ENCODE measurements at places on chromosomes 6 and 20.

DNA sequence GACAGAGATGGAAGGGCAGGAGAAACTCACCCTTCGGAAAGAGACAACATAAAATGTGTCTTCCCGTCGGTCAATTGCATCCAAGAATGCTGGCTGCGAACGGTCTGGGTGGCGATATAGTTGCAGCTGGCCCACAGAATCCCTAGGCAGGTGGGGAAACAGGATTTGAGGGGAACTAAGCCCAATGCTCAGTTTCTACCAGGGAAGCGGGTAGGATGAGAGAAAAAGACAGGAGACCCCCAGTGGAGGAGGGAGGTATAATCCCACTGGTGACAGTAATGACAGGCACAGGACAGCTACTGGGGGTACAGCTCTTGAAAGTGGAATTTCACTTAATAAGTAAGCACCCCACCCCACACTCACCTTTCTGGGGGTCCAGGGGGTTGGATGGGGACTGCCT is 7.5 kb upstream of the TNXB start:
- no peak for DNase-seq

DNA sequence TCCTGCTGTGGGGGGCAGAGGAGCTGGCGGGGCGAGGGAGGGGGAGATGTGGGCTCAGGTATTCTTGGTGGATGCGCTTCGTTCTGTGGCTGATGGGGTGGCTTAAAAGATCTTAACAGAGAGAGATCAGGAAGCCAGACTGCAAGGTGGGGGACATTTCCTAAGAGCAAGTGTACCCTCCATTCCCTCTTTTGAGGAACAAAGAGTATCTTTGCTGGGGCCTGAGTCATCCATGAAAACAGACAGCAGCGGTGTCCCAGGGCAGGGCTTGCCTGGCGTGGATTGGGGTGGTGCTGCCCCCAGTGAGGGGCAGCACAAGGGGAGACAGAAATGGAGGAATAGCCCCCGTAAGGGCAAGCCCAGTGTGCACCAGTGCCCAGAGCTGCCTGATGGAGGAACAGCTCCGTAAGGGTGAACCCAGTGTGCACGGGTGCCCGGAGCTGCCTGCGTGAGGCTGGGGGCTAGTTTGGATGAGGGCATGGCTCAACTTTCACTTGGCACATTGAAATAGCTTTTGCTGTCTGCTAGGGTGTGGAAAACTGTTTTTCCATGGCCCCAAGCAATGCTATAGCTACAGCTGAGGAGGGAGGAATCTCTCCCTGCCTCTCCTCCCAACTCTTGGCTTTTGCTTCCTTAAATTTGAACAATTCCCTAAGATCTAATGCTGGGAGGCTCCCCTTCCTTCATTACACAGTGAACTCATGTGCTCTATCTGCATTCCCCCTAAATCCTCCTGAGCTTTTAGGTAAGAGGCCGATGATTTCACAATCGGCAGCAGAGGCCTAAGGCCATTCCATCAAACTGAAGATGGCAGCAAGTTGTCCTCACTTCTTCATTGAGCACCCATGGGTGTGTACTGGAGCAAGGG is 12.9 kb downstream of the MAPK13 start:
- no peak for DNase-seq

DNA sequence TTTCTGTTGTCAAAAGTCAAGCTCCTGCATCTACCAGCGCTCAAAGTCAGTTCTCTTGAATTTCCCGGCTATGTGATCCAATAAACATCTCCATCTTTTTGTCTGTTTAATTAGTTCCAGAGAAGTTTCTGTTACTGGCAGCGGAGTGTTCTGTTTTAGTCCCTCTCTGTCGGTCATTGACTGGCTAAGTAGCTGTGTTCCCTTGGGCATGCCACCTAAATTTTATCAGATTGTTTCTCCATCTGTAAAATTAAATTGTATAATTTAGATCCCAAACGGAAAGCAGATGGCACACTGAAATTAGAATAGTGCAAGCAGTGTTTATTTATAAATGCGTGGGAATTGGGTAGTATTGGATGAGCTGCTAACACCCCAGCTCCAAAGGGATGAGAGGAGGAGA is 29.7 kb upstream of the PRL start:
- no peak for DNase-seq

DNA sequence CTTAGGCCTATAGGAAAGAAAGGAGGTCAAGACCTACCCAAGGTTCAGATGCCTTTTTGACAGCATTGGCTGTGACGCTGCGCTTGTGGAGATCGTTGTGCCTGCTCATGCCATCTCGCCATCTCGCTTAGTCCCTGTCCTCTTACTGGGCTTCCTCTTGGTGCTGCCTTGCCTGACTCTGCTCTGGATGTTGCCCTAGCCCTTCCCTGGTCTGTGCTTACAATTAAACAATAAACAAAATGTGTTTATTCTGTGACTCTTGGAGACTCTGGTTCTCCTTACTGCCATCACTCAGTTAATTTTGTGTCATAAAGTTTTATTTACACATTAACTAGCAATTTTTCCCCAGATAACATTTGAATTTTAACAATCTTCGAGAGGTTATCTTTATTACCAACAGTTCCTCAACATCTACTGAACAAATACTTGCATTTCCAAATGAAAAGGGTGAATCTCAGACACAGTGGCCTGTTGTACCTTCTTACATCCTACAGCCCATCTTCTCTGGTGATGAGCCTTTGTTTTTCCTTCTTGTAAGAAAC is 11.6 kb downstream of the AFDN start:
- DNase-seq, result no peak

DNA sequence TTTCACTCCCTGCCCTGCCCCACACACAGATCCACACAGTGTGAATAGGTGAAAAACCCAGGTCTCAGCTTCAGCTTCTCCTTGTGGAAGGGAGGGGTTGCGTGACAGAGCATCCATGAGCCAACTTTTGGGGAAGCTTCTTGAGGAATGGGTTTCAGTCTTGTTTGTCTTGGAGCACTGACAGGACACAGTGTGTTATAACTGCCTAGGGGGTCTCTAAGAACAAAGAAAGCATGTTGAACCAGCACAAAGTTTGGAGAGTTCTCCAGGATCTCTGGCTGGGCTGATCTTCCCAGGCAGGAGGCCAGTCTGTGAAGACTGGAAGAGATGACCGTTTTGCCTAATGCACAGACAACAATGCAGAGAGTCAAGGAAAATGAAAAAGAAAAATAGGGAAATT is 164.5 kb downstream of the COL12A1 start:
- DNase-seq, result no peak

DNA sequence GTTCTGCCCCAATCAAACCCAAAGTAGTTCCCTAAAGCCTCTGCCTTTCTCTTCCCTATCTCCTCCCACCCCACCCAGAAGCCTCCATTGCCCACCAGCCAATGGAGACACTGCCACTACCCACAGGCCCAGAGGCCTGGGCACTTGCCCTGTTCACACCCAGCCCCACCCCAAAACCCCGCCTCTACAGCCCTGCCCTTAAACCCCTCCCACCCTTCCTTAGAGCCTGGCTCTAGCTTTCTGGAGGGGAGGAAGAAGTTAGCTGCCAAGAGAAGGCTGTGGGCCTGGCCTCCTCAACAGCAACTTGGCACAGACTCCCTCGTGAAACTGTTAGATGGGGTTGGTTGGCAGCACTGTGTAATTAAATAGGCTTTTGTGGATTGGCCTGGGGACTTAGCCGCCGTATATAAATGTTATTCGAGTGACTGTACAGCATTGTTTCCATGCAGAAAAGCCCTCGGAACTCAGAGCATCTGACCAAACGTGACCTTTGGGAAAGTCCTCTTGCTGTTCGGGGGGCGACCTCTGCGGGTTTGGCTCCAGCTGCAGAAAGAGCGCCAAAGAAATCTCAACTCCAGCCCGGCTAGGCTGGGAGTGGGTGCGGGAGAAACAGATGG is 31.4 kb downstream of the COL11A2 start:
- no peak for DNase-seq

GRCh38 chr6:88535306-88535705 is 369.2 kb upstream of the CNR1 start:
- DNase-seq, result no peak

DNA sequence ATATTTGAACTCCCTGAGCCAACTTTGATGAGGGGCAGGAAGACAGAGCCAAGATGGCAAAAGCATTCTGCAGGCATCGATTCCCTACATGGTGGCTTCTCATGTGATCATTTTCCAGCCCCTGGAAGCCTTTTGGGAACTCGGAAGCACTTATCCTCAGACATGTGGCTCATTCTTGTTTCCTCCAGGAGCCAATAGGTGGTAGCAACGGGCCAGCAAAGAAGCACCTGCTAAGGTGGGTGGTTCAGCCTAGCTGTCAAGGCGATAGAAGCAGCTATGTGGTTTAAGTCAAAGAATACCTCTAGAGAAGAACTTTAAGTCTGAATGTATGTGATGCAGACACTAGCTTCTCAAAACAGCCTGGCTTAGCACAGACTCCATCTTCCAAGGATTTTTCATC is 64.9 kb upstream of the PAX1 start:
- no peak for DNase-seq

Measured in stimulated activated CD8-positive, alpha-beta memory T cell treated with anti-CD3 and anti-CD28 coated beads, Interleukin-7, amount 100 ng/mL, for 4 hours (primary cell).